Panc1 (cell line): ENCODE measurements at places on chromosomes 3 and 15. TPM values are rescaled to one million over a fixed set of nuclear protein-coding genes. Genes with fewer than 3 reads are reported as not detected.

NR2E3 gene
- total RNA-seq: 0.98 TPM

TIMP4 gene
- not detected for total RNA-seq

QARS1 gene
- total RNA-seq: 186 TPM

TRPC1 gene
- 29.6 TPM for total RNA-seq

HRH1 gene
- 4.6 TPM for total RNA-seq

TM6SF1 gene
- total RNA-seq: 0.69 TPM

RCCD1 gene
- total RNA-seq: 23.6 TPM

KIF9 gene
- total RNA-seq: 8.9 TPM

SUMF1 gene
- 15.5 TPM for total RNA-seq

GJD2 gene
- not detected for total RNA-seq

ZPLD1 gene
- total RNA-seq: not detected

GLDN gene
- total RNA-seq: 0.57 TPM

TM4SF4 gene
- 0.46 TPM for total RNA-seq

ADCY5 gene
- 1.4 TPM for total RNA-seq

UROC1 gene
- not detected for total RNA-seq

ROBO2 gene
- 1.3 TPM for total RNA-seq

SLCO2A1 gene
- 0.62 TPM for total RNA-seq

AADAC gene
- 0.26 TPM for total RNA-seq

DHFR2 gene
- 2.7 TPM for total RNA-seq

CELSR3 gene
- 7.7 TPM for total RNA-seq

GORASP1 gene
- 39.4 TPM for total RNA-seq

MESD gene
- 28.2 TPM for total RNA-seq

MYZAP gene
- total RNA-seq: 1.1 TPM

KBTBD13 gene
- not detected for total RNA-seq

SLCO3A1 gene
- total RNA-seq: 20.6 TPM

UCN2 gene
- 1.8 TPM for total RNA-seq

TF gene
- 9.5 TPM for total RNA-seq

PAQR5 gene
- 2.0 TPM for total RNA-seq

TEX55 gene
- total RNA-seq: not detected

CLRN1 gene
- total RNA-seq: not detected
